ENCODE measurements at places on chromosomes 13 and 19.

GRCh38 chr19:31179471-31179852 lies 169.8 kb downstream of the TSHZ3 start:
- no peak for DNase-seq

- DNase-seq: no peak
Measured at GRCh38 chr13:46962281-46962941, 65.6 kb upstream of the HTR2A start.

- no peak for DNase-seq
Measured at GRCh38 chr13:66703597-66703996, 526.5 kb downstream of the PCDH9 start.

DNA sequence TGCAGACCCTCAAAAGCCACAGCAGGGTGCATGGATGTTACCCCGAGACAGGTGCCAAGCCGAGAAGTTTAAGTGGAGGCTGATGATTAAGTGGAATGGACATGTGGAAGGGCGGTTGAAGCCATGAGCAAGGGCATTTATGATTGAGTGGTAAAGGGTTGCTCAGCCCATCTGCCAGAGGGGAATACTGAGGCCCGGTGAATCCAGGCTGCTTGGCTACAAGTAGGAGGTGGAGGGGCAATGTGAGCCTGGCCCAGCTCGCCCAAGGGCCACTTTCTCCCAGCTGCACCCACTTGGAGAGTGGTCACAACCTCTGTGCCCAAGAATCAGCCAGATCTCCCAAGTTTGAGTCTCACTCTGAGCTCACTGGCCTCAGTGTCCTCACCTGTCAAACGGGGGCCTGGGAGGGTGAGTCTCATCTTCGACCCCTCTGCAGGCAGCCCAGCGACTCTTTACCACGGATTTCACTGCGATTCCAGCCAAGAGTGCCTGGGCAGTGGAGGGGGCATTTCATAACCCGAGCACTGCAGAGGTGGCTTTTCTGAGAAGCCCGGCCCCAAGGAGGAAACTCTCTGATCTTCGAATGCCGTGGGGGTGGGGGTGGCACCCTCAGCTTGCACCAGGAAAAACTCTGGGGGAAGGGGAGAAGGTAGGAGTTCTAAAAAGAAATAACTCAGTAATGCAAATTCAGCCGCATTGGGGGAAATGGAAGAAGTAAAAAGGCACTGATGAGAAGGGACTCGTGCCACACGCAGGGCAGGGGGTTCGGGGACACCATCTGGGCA lies 62.9 kb upstream of the KLF2 start:
- DNase-seq: no peak

- no peak for DNase-seq
Measured at GRCh38 chr19:41355802-41356201, 2.1 kb upstream of the TGFB1 start.

GRCh38 chr19:55508120-55508519 lies 19.9 kb downstream of the SSC5D start:
- DNase-seq: no peak

- DNase-seq: no peak
Measured at GRCh38 chr19:49985871-49986270, 24.9 kb upstream of the SIGLEC11 start.

GRCh38 chr13:89565476-89566100 lies 1781.9 kb upstream of the MIR17HG start:
- DNase-seq: no peak

DNA sequence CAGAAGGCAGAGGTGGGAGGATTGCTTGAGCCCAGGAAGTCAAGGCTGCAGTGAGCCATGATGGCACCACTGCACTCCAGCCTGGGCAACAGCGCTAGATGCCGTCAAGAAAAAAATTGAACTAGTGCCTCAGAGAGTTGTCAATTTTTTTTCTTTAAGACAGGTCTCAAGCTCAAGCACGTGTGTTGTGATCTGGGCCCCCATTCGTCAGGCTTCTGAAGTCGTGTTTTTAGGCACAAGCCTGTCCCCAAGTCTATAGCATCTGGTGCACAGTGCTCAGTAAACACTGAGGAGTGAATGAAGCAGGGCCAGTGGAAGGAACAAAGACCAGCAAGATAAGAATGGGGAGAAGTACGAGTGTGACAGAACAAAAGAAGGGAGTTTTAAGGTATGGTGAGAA lies 23.7 kb upstream of the LAMP1 start:
- no peak for DNase-seq

DNA sequence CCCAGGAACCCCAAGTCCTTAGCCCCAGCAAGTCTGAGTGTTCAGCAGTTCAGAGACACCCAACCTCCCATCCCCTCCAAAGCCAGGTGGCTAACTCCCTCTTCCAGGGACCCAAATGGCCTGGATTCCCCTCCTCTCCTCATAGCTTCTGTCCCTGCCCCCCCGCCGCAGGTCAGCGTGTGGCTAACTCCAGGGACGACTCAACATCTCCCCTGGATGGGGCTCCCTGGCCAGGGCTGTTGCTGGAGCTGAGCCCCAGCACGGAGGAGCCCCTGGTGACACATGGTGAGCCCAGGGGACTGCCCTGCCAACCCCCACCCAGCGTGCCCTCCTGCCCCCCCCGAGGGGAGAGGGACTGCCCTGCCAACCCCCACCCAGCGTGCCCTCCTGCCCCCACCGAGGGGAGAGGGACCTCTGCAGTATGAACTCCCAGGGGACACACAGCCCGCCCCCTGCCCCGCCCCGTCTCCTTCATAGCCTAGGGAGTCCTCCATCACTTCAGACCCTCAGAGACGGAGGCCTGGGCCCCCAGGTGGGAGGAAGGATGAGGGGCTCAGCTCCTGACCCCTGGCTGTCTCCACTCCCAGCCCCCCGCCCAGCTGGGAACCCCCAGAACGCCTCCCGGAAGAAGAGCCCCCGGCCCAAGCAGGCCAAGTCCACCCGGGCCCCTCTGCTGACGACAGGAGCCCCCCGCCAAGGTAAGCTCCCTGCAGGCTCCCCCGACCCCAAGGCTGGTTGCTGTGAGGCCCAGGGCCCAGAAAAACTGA lies 1.7 kb downstream of the SSC5D start:
- no peak for DNase-seq

GRCh38 chr13:47813718-47814117 lies 187.4 kb downstream of the SUCLA2 start:
- no peak for DNase-seq

- no peak for DNase-seq
Measured at GRCh38 chr13:77919921-77920294, 1.3 kb upstream of the EDNRB start.

DNA sequence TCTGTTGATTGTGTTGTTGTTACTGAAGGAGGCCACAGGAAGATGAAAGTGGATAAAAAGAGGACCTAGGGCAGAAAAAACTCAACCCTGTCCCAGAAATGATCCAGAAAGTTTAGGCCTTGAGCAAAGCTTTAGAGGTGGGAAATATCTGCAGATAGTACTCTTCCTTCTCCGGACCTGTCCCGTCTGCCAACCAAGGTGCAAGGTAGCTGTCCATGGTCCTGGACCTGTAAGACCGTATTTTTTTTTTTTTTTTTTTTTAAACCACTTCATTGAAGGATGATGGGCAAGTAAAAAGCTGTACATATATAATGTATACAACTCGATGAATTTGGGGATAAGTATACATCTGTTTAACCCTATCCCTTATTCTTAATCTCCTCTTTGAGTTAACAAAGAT lies 225.9 kb downstream of the OLFM4 start:
- no peak for DNase-seq

GRCh38 chr13:41459432-41460073 lies 2.2 kb downstream of the RGCC start:
- DNase-seq: no peak

DNA sequence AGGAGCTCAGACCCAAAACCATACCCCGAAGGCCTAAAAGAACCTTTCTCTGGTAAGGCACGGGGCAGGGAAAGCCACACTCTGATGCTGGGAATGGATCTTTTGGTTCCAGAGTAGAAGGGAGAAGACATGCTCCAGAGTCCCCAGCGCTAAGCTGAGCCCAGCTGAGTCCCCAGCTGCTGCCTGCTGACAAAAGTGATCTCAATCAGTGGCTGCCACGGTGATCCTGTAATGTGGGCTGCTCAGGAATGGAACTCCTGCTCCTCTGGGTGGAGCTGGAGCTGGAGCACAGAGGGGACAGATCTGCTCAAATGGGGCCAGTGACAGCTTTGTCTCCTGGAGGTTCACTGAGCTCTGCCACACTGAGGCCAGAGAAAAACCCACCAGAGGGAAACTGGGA lies 70.5 kb downstream of the MLLT1 start:
- no peak for DNase-seq

Measured in stimulated activated CD4-positive, alpha-beta T cell treated with anti-CD3 and anti-CD28 coated beads, Interleukin-12 subunit alpha, Interleukin-12 subunit beta, amount 100 ng/mL, for 48 hours (primary cell).